ENCODE measurements at places on chromosomes 16 and 17.

DNA sequence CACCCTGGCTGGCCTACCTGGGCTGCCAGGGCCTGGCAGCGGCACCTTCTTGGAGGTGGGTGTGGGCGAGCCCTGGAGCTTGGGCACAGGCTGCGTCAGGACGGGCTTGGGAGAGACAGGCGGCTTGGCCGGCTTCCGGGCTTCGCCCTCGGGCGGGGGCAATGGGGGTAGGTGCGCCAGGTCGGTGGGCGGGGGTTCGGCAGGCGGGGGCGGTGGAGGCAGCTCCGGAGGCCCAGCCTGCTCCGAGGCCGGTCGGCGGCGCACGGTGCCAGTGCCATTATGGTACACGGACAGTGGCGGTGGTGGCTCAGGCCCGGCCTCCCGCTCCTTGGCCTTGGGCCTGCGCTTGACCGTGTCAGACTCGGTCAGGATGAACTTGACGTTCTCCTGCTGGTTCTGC lies 16.8 kb downstream of the CASKIN1 start:
- DNase-seq: no peak

- no peak for DNase-seq
These were observed 71.1 kb upstream of the DNAH17 start for GRCh38 chr17:78648293-78648692.

GRCh38 chr17:51617986-51618385 lies 357.6 kb downstream of the UTP18 start:
- no peak for DNase-seq

DNA sequence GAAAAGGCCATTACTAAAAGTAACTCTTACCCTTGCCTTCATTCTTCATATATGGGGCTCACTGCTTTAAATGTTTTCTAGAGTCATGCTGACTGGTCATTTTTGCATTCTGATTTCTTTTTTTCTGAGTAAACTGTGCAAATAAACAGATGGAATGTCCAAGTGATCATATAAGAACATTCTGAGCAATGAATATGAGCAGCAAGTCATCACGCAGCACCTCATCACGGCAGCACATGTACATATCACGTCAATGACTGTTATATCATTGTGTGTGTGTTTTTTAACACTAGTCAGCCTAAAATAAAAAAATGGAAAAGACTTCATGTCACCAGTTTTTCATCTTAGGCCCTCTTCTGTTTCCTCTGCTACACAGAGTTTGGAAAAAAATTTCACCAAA lies 490.0 kb upstream of the ZFHX3 start:
- no peak for DNase-seq

- no peak for DNase-seq
These were observed 22.2 kb upstream of the WSCD1 start for GRCh38 chr17:6047966-6048365.

DNA sequence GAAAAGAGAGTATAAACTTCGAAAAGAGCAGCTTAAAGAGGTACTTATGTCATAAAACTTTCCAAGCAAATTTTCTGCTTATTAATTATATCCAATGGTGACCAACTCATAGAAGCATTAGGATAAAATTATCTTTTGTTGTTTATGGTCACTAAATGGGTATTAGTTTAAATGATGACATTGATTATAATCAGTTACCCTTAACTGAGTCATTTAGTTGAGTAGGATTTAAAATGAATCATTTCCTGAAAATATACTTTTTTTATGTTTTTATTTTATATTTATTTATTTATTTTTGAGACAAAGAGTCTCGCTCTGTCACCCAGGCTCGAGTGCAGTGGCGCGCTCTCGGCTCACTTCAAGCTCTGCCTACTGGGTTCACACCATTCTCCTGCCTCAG lies 55.9 kb downstream of the ABHD15 start:
- DNase-seq: no peak

- no peak for DNase-seq
These were observed 151.1 kb upstream of the GSE1 start for GRCh38 chr16:85461814-85462713.

DNA sequence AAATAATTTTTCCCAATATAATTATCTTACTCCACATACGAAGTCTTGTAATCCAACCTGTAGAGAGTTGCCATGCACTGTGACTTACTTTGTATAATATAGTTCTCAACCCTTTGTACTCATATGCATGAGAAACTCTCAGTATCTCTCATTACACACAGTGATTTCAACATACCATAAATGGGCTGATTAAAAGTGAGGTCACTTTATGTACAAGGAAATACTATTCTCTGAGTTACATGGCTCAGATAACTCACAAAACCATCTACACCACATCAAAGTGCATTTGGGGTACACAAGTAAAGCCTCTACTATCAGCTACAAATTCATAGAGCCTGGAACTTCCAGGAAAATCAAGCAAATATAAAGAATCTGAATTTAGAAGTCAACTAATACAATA lies 27.9 kb downstream of the SLFN12 start:
- DNase-seq: no peak

- peak; percentile 68 for DNase-seq
These were observed at the start of gene HSD3B7 for GRCh38 chr16:30984669-30985400. Gene HSD3B7, plus strand, starts transcription at chr16:30985207. Its CDS starts 452 bp downstream, at chr16:30985659.

GRCh38 chr17:10197362-10197720 lies 1.1 kb downstream of the GAS7 start:
- DNase-seq: no peak

DNA sequence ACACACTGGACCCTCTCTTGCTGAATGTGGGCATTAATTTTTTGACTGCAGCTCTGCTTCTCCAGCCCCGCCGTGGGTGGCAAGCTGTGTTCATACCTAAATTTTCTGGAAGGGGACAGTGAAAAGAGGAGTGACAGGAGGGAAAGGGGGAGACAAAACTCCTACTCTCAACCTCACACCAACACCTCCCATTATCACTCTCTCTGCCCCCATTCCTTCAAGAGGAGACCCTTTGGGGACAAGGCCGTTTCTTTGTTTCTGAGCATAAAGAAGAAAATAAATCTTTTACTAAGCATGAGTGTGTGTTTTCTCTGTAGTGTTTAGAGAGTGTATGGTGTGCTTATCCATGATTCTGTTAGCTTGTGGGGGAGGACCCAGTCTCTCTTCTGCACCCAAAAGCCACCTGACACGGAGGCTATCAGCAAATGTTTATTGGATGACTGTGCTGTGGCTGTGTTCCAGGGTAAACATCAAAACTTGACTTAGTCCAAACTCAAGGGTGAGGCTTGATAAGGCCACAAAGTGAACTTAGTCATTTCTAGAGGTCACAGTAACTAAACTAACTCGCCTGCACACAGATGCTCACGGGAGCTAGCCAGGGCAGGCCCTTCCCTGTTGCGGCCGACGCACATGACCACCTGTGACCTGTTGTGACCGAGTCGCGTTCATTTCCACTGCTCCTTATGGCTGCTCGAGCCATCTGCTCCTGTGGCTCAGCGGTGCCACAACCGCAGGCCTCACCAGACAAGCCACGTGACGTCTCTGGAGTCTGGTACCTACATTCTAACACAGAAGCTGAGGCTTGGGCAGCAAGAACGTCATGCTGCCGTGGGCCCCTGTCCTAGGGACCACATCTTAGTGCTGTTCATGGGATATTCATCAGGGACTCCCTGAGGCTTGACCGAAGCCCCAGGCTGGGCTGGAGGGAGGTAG lies 9.8 kb upstream of the MED11 start:
- DNase-seq: peak; percentile 36

- no peak for DNase-seq
These were observed 29.5 kb downstream of the CDH5 start for GRCh38 chr16:66395806-66396555.

GRCh38 chr17:48626245-48627117 lies at the start of gene HOXB9:
Gene HOXB9, minus strand, starts transcription at chr17:48626358. Its CDS starts 89 bp downstream, at chr17:48626269.
- peak; percentile 34 for DNase-seq

GRCh38 chr16:83967838-83968305 lies at the start of gene NECAB2:
Gene NECAB2, plus strand, starts transcription at chr16:83968244. Its CDS starts 405 bp downstream, at chr16:83968649.
- no peak for DNase-seq

GRCh38 chr16:12258861-12259645 lies 282.5 kb downstream of the SNX29 start:
- DNase-seq: no peak

GRCh38 chr17:40348562-40349476 lies 15.7 kb downstream of the GJD3 start:
- no peak for DNase-seq

- DNase-seq: no peak
These were observed 30.8 kb upstream of the SPACA3 start for GRCh38 chr17:32960815-32961214.

GRCh38 chr17:7654832-7655540 lies 4.3 kb downstream of the ATP1B2 start:
- DNase-seq: no peak

DNA sequence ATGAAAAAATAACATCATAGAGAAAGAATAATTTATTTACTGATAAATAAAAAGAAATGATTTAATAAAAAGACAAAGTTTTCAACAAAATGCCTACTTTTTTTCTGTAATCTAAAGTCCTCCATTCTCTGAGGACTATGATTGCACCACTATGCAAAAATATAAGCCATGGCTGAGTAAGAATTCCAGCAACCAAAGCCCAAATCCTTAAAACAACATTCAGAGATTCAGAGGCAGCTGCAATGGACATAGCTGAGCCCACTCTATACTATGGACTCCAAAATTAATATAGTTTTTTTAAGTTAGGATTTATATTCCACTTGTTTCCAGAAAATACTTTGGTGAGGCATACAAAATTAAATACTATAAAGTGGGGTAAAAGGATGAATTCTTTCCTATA lies 169.5 kb upstream of the C17orf78 start:
- no peak for DNase-seq

DNA sequence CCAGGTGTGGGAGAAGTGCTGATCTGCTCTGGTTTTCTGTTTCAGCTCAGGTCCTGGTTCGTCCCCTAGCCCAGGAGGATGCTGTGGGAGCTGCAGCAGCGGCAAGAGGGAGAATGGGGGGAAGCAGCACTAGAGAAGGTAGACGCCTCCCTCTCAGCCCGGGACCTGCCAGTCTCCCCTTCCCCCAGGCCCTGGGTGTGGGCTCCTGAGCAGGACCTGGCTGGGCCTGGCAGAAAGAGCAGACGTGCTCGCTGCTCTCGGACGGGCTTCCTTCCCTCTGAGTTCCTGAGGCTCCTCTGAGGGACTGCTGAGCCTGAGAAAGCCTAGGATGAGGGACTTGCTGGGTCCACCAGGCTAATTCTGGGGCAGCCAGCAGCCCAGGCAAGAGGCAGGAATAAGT lies 3.1 kb downstream of the PRCD start:
- DNase-seq: no peak

DNA sequence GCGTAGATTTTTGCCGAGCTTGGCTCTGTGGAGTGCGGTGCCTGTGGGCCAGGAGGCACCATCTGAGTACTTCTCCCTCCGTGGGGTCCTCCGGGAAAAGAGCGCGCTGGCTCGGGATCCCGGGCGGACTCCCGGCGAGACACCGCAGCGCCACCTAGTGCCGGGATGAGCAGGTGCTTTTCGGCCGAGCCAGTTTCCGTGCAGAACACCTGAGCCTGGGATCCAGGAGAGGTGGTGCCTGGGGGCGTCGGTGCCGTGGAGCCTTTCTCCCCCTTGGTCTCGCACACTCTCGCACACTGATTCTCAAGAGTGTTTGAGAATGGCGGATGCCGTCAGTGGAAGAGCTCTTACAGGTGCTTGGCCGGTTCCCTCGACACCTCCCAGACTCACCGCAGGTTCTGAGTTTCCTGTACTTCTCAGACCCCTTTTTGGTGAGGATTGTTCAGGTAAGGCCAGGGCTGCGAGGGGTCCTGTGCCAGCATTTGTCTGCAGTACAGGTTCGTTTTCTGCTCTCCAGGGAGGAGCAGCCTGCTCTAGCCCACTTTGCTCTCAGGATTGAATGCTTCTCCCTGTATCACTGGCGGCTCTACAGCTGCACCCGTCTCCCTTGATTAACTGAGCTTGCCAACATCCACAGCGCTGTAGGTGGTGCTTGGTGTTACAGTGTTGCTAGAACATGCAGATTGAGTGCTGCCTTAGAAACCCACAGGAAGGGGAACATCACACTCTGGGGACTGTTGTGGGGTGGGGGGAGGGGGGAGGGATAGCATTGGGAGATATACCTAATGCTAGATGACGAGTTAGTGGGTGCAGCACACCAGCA lies 23.3 kb downstream of the TBCD start:
- peak; percentile 26 for DNase-seq

DNA sequence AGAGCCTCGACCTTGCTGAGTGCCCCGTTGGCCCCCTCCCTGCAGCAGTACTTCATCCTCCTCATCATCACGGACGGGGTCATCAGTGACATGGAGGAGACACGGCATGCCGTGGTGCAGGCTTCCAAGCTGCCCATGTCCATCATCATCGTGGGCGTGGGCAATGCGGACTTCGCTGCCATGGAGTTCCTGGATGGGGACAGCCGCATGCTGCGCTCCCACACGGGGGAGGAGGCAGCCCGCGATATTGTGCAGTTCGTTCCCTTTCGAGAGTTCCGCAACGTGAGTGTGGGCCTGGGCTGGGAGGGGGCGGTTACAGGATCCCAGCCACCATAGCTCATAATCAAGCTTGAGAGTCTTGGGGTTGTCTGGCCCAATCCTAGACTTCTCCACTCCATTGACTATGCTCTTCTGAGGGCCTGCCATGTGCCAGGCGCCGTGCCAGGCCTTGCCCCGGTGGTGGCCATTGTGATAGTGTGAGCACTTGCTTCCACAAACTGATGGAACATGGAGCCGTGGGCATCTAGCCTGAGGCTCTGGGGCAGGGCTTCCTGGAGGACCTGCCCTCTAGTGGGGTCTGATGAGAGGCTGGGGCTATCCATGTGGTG lies 39.7 kb downstream of the PSME3IP1 start:
- no peak for DNase-seq

DNA sequence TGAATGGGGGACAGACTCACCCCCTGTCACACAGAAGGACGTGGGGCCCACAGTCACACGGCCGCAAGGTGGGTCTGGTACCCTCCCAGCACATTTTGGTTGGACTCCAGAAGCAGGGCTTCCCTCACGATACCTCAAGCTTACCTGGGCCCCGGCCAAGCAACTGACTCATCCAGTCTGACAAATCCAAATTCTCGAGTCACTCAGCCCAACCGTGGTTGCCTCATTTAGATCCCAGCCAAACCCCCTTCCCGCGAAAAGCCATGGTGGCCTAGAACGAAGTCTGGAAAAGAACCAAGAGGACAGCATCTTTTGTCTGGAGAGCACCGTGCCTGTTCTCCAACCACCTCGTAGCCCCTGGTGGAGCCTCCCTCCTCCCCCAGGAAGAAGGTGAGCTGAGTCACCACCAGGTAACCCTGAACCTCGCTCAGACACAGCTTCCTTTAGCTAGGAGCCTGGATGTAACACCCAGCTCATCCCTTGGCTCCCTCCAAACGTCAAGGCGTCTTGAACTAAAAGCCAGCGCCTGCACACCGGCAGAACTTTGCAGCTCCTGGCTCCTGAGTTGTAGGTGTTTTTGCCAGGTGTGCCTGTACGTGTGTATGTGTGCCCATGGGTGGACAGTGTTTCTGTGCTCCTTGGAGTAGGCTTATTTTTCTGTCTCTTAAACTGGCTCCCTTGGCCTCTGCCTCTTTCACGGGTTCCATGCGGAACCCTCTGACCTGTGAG lies 78.9 kb downstream of the CMIP start:
- no peak for DNase-seq

- DNase-seq: no peak
These were observed 377 bp downstream of the USP32 start for GRCh38 chr17:60391471-60392041.

All from CD4-positive, alpha-beta T cell treated with Interferon gamma for 1 hour (primary cell).